Stimulated activated CD8-positive, alpha-beta memory T cell treated with anti-CD3 and anti-CD28 coated beads, Interleukin-7, amount 100 ng/mL, for 4 hours (primary cell): ENCODE measurements at places on chromosomes 1 and 21.

DNA sequence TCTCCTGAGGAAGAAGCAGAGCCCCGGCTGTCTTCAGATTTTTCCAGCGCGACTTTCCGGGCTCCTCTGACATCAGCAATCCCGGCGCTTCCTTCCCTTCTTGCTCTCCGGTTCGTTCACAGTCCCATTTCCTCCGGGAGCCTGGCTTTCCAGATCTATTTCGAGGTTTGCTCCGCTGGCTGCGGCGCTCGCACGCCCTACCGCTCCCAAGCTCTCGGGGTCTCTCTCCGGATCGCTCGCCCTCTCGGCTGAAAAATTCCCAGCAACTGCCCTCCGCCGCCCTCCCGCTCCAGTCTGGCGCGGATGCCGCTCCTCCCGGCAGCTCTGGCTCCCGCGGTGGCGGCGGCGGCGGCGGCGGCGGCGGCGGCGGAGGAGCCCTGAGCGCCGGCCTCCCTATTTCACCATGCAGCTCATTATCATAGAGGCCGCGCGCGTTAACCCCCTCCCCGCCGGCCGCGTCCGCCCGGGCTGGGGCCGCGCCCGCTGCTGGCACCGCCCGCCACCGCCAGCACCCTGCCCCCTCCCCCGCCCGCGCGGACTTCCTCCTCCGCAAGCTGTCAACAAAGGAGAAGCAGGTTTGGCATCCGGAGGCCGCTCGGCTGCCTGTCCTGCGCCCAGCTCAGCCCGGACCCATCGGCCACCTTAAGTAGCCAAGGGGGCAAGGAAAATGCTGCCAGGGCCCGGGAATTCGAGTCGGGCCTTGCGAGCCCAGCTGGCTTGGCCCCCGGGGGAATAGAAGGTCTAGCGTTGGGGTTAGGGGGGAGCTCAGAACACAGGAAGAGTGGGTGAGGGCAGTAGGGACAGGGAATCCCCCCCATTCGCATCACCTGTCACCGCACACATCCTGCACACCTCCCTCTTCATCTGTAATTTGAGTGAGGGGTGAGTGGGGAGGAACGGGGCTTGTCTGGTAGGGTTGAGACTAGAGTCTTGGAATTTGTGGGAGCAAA is at the start of gene PLXNA2:
Gene PLXNA2, minus strand, starts transcription at position 418 of the 950 bp plus-strand sequence. CDS start 26,462 bp downstream, outside the sequence.
- peak; percentile 62 for DNase-seq

GRCh38 chr1:32801096-32801715 is 16.0 kb downstream of the YARS1 start:
- DNase-seq = no peak

DNA sequence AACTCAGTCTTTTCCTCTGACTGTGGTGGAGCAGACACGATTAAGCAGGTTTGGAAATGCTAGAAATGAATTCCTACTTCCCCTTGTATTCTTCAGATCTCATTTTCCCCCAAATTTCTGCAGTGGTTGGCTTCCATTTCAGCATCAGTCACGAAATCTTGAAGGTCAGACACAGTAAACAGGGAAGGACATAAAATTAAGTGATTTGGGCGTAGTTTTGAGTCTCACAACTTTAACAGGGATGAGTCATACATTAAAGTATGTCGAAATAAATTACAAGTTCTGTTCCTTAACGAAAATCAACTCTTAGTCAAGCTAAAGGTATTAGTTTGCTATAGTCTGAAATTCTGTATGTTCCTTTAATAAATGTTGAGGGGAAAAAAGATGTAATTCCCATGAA is 61.1 kb downstream of the HNRNPR start:
- no peak for DNase-seq

DNA sequence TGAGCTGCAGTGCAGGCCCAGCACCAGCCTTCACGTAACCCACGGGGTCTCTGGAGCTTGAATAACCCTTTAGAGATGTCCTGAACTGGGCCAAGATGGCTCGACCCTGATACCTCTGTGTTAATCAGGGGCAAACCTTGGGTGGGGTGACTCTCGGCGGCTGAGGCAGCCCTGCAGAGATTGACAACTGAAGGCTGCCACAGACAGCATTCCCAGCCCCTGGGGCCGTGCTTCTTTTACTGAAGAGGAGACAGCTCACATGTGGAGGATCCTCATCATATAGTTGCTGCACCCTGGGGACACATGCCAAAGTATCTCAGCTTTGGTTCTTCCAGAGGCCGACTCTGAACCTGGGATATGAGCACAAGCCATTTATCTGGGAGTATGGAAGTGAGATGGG is 57.3 kb upstream of the PTGFRN start:
- no peak for DNase-seq

DNA sequence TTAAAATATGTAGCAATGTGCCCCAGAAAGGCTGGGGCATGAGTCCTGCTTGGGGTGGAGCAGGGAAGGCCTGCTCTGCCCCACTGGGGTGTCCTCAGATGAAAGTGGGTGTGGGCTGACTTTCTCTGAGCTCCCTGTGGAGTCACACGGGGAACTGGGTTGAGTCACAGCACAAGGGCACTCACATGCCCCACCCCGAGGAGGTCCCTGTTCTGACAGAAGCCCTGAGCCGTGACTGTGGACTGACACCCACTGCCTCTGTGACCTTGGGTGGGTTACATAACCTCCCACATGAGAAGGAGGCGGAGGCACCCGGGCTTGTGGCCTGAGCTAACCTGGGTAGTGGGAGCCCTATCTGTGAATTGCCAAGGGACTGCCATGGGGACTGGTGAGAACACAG is 52.5 kb upstream of the TINAGL1 start:
- no peak for DNase-seq

- DNase-seq = no peak
Observed at GRCh38 chr1:155983191-155984024, 5.1 kb upstream of the ARHGEF2 start.

- no peak for DNase-seq
Observed at GRCh38 chr1:45843474-45843905, 40.1 kb downstream of the MAST2 start.

DNA sequence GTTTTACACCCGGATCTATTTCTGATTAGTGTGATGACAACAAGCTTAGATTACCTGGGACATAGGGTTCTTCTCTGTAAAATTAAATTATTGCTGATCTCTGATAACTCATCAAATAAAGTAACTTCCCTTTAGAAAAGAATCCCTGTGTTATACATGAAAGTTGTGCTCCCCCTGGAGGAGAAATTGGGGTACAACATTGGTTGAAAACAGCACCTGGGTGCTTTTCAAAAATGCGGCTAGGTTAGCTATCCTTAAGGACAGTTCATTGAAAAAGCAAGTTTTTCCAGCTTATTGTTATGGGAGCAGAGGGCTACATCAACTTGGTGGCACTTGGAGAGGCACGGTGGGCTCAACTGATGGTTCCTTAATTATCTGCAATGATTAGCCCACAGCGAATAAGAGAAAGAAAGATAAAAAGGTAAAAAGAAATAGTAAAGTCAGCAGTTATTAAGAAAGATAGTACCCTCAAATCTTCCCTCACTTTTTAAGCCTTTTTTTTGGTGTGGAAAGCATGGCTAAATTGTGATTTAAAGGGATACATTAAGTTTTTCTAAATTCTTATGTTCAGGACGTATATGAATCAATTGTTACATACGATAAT is 97.8 kb downstream of the FMN2 start:
- no peak for DNase-seq

GRCh38 chr1:181712711-181713110 is 229.4 kb downstream of the CACNA1E start:
- DNase-seq = no peak

- DNase-seq = no peak
Observed at GRCh38 chr1:246647513-246647912, 76.7 kb upstream of the SCCPDH start.

GRCh38 chr1:220827445-220828178 is 40.9 kb downstream of the MTARC1 start:
- DNase-seq = no peak

DNA sequence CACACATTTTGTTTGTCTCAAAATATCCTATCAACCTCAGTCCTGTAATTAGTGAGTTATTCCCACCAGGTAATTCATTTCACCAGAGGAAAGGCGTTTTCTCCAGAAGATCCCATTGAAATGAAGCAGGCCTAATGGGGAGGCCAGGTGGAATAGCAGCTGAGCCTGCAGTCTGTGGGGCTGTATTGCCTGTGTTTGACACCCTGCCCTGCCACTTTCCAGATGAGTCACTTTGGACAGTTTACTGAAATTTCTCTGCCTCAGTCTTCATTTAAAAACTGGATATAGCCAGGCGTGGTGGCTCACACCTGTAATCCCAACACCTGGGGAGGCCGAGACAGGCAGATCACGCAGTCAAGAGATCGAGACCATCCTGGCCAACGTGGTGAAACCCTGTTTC is 78.1 kb upstream of the PPP2R5A start:
- DNase-seq = no peak

DNA sequence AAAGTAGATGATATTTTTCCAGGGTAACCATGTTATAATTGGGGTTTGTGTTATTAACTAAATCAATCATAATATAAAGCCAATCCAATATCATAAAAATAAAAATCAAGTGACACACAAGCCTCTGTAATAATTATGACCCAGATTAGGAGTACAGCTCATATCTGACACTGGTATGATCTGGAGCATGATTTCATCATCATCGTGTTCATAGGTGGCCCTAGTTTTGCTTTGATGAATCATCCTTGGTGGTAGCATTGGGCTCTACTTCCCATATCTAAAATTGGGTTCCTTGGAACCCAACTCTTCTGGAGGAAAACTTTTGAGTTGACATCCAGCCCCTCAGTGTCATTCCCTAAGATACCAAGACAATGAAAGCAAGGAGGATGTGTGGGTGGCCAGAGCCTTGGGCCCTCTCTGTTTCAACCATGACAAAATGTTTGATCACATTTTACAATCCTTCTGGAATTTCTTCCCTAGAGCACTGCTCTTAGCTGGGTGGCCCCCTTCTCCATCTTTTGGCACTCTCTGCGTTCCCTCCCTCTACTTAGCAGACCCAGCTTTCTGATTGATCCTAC is 37.0 kb upstream of the ENAH start:
- no peak for DNase-seq

DNA sequence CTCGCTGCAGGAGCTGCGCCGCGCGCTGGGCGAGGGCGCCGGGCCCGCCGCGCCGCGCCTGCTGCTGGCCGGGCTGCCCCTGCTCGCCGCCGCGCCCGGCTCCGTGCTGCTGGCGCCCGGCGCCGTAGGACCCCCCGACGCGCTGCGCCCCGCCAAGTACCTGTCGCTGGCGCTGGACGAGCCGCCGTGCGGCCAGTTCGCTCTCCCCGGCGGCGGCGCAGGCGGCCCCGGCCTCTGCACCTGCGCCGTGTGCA is 730 bp downstream of the OLIG1 start:
- DNase-seq = no peak

GRCh38 chr1:84772428-84772943 is 82.2 kb upstream of the SSX2IP start:
- DNase-seq = peak; percentile 45

DNA sequence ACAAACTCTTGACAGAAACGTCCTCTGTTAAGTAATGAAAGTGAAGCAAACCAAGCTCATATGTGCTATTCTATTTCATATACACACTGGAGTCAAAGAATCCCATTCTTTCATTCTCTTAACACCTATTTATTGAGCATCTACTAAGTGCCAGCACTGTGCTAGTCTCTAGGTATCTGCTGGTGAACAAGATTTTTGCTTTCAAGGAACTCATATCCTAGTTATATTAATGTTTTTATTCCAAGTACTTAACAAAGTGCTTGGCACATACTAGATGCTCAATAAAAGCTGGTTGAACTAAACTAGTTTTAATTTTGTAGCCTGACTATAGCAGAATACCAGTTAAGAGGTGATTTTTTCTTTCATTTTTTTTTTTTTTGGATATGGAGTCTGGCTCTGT is 3.6 kb upstream of the RNF2 start:
- no peak for DNase-seq
